ENCODE measurements at places on chromosomes 16 and 17.

DNA sequence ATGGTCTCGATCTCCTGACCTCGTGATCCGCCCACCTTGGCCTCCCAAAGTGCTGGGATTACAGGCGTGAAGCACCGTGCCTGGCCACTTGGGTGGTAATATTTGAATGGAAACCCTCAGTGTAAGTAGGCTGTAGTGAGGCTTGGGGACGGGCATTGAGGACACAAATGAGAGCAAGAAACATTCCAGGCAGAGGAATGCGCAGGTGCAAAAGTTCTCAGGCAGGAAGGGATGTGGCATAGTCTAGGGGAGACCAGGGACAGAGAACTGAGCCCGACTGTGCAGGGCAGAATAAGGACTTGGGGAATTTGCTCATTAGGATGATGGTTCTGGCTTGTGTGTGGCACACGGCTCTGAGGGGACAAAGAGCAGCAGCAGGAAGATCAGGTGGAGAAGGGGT, 54.8 kb downstream of the GRB2 start:
- no peak for DNase-seq

DNA sequence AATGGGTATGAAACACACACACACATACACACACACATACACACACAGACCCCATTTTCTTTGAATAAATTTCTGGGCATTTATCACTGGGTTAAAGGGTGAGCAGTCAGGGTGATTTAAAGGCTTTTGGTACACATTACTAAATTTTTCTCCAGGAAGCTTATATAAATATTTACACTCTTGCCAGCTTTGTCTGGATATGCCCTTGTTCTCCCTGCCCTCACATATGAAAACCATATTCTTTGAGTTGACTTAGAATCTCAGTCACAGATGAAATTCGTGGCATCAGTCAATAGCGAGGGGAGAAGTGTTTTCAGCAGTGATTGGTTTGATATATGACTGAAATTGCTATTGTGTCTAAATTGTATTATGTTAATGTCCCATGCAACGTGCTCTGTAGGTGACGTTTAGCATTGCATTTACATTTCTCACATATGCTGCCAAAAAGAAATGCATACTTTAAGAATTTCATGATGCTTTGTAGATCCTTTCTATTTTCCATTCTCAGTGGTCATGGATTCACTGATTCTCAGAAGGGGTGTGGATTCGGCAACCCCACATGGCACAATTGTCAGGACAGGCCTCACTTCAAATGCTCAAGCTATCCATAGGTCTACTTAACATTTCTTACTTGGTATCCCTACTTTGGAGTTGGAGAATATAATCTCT, 34.8 kb downstream of the HS3ST4 start:
- DNase-seq, result no peak

- no peak for DNase-seq
Observed at GRCh38 chr16:67212766-67213165, 13.8 kb downstream of the ELMO3 start.

- no peak for DNase-seq
Observed at GRCh38 chr16:57255686-57256415, 10.8 kb downstream of the ARL2BP start.

DNA sequence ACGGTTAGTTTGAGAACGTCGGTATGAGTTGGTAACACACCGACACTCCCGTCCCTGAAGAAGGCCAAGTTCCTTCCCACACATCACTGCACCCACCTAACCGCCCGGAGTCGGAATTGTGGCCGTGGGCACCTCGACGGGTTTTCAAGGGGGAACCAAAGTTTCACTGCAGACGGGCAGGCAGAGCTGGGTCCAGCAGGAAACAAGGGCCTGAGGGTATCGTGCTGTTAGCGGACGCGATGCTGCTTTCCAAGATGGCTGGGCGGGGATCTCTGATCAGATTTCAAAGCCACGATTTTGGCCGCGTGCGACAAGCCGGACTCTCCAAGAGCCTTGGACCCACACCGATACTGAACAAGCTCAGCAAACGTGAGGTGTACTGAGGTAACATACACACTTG, 82.3 kb upstream of the DOC2B start:
- DNase-seq, result no peak

DNA sequence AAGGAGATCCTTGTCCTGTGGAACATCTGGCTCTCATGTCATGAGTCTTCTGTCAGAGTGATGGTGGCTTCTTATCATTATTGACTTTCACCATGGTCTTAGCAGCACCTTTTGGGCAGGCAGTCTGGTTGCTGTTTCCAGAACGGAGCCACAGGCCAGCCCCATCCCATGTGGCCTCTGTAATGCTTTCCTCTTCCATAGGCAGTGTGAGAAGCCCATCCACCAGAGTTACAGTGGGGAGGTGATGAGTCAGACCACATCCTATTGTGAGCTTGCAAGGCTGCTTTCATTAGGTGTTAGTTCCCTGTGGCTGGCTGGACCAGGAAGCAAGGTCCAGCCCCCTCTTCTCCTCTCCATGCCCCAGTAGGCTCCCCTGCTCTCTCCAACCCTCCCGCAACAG, 30.8 kb upstream of the SPACA3 start:
- DNase-seq, result no peak

DNA sequence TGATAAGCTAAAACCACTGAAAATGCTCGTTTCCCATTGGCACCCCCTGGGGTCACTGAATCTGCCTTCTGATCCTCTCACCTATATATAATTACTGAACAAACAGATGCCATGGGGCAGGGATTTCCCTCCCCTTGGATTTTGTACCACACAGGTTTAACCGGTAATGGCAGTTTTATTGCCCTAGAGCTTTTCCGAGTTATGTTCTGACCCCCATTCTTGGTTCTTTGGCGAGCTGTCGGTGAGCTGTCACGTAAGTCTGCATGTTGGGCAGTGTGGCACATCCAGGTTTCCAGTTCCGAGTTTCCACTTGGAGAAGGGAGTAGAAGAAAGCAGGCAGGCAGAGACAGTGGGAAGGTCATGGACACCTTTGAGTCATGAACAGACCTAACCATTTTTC, 7.1 kb downstream of the TMEM97 start:
- DNase-seq, result no peak

DNA sequence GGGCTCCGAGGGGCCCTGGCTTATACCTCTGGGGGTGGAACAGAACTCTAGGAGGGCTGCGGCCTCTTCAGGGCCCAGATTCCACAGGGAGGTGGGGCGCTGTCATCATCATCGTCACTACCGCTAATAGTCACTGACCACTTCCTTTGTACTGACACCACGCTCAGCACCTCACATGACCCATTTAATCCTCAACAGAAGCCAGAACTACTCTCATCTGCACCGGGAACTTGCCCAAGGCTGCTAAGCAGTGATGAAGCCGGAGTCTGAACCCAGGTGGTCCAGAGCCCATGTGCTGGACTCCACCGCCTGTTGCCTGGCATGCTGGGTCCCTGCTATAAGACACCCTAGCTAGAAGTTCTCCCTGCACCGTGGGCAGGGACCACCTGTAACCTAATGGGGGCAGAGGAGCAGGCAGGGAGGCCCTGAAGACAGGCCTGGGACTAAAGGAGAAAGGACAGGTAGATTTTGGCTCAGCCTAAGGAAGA, 12.0 kb downstream of the UNC13D start:
- DNase-seq, result peak; percentile 22

DNA sequence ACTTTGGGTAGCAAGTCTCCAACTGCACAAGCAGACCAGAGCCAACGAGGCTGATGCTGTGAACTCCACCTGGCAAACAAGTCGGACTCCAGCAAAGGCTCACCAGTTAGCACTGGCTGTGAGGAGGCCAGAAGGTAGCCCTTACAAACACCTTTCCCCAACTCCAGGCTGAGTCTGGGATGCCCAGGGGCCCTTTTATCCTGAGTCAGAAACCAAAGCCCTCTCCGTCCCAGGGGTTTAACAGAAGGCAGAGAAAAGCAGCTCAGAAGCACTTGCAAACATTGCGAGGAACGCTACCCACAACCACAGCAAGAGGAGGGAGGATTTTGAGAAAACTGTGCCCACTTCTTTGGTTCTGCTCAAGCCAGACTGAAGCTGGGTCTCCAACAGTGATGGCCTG, 25.0 kb downstream of the CUEDC1 start:
- DNase-seq, result no peak

- no peak for DNase-seq
Observed at GRCh38 chr16:66207139-66207882, 159.2 kb upstream of the CDH5 start.

- DNase-seq, result no peak
Observed at GRCh38 chr17:69715656-69716055, 301.2 kb downstream of the MAP2K6 start.

DNA sequence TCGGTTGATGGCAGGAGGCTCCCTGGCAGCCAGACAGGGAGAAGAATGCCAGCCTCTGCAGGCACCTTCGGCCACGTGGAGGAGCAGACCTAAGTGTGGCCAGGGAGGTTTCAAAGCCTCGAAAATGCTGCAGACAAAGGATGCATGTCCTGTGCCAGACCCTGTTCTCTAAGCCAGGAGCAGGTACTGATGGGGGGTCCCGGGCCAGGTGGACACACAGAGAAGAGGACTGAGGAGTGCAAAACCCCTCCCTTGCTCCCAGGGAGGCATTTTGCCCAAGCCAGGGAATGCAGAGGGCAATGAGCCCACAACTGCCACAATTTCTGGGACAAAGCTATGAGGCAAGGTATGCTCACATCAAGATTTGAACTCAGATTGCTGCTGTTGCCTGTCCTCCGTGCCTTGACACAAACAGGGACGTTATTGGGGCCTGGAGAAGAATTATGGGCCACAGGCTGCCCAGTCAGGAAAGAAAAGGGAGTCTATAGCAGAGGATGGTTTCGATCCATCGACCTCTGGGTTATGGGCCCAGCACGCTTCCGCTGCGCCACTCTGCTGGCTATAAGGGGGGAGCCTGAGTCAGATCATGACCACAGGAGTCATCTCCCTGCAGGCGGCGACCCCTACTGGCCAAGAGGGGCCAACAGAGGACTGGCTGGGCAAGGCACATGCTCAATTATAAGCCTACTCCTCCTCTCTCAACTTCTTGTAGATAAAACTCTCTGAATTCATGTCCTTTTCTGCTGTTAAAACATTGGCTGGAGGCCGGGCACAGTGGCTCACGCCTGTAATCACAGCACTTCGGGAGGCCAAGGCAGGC, 25.1 kb upstream of the FOXK2 start:
- peak; percentile 86 for DNase-seq

DNA sequence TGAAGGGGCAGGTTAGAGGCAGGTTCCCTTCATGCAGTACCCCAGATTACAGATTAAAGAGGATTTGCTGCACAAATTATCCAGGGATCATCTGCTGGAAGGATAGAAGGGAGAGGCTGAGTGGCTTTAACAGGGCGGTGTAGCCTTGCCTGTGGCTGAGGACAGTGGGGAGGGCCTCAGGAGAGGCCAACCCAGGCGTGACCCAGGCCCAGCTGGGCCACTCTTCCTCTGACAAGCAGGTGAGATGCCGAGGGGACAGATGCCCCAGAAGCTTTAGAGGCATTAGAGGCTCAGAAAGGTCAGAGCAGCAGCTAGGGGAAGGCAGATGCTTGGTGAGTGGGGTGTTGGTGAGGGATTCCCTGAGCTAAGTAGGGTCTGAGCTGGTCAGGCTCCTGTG, 18.1 kb upstream of the MTMR4 start:
- DNase-seq, result no peak

DNA sequence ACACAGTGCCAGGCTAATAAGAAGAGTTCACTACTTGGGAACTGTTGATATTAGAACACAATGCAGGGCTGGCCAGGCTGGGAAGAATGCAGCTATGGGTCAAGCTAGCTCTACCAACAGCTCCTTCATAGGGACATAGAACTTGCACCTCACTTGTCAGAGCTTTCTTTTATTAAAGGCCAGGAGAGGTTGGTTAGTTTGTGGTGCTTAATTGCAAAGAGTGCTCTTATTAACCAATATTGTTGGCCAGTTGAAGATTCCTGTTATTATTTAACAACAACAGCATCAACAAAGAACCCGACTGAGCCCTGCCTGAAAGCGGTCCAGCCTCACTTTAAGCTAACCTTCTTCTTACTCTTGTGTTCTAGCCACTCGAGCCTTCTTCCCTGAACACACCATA, 43.4 kb upstream of the ANKFN1 start:
- no peak for DNase-seq

DNA sequence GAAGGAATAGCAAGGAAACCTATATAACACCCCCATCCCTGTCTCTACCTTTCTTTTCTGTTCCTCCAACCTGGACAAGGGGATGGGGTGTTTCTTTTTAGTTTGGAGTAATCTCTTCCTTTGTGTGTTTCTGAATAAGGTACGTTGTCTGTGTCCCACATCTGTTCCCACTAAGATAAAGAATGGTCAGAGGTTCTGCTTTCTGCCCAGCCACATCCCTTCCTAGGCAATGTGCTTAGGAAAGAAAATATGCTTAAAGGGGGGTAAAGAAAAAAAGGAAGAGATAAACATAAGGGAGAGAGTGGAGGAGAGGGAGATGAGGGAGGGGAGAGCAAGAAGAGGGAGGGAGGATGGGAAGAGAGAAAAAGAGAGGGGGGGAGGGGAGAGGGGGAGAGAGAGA, 35.1 kb downstream of the SLC6A2 start:
- no peak for DNase-seq

DNA sequence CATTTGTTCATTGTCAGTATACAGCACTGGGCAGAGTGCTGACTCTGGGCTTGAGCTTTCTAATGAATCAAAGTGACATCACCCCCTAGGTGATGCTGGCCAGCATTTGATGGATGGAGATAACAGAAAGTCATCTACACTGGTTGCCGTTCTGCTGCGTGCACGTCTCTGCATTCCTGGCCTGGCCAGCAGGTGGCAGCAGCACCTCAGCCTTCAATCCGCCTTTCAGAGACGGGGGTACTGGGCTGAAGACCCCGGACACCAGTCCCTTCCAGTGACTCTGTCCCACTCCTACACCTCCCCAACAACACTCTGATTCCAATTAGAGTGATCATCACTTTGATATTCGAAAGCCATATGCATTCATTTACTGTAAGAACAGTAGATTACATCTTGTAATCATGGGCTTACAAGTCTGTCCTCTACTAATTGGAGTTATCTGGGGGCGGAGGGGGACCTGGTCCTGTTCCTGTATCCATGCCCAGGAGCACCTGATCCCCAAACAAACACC, 6.0 kb downstream of the CPSF4L start:
- DNase-seq, result peak; percentile 44

DNA sequence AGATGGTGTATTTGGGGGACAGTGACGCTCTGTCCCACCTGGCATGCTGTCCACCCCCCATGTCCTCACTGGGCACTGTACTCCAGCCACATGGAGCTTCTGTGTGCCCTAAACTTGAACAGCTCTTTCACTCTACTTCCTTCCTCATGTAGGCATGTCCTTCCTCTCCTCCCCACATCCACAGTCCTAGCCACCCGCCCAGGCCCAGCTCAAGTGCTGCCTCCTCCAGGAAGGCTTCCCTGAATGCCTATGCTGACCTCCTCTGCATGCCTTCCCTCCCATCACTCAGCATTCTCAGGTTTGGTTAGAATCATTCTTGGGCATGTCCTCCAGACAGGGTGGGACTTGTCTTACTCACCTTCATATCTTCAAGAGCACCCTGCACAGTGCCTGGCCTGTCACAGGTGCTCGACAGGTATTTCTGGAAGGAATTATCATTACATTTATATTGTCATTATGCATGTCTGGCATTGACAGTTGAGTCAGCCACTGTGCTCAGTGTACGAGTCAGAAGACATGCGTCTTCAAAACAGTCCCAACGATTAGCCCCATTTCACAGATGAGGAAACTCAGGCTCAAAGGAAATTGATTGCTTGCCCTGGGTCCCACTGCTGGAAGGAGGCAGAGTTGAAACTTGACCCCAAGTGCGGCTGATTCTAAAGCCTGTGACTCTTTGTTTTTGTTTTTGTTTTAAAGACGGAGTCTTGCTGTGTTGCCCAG, 42.1 kb upstream of the TOB1 start:
- DNase-seq, result no peak

- DNase-seq, result no peak
Observed at GRCh38 chr17:55273579-55274354, 9.0 kb downstream of the HLF start.

- DNase-seq, result no peak
Observed at GRCh38 chr17:48576479-48577309, 1.5 kb downstream of the HOXB4 start.

Data from T-helper 2 cell treated with Interferon-gamma antibody and Interleukin-4, amounts not matched to agents 5 μg/mL and 100 μg/mL, for 36 hours (primary cell).